Activated naive CD4-positive, alpha-beta T cell treated with Interleukin-2 at 50 U/mL for 16 hours (primary cell): ENCODE measurements at places on chromosomes 5 and 9.

GRCh38 chr5:6143523-6143922 is 234.8 kb downstream of the MED10 start:
- no peak for DNase-seq

DNA sequence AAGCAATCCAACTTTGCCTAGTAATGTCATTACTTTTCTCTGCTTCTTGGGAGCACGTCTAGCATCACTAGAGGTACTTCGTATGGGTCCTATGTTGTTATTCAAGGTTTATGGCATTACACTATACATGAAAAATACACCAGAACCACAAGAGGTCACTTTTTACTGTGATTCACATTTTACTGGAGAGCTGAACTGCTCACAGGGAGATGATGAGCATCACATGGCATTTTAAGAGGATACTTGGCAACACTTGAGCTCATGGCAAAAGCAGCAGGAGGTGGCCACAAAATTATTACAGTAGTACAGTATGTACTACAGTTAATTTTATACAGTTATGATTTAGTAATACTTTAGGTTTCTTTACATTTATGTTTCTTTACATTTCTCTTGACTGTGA is 223.4 kb downstream of the PARP8 start:
- DNase-seq, result no peak

DNA sequence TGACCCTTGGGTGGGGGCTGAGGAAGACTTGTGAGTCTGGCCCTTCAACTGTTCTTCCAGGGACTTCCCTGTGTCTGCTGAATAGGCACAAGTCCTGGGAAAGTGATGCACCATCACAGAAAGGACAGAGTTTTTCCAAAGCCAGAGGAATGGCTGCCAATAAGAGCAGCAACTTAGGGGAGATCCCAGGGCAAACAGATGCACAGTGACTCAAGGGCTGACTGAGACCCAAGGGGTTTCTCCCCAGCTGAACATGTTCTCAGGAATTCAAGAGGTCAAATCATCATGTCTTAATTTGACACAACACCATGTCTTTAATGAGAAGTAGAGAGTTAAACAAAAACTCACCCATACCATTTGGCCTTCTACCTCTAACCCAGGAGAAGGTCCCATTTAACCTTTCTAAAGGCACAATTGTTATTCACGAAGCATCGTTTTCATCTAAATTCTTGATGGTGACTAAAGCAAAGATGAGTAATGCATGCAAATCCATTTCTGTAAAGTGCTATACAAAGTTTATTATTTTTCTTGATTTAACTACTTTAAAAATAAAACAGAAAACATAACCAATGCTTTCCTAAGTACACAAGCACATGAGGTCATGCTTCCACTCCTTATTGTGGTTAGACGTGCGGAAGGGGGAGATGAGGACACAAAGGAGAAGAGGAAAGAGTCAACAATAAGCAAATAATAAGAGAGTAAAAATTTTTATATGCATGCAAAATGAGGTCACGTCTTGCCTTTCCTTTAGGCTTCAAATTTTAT is 324.1 kb downstream of the PLK2 start:
- no peak for DNase-seq

GRCh38 chr9:115495052-115495635 is 377.2 kb upstream of the TNC start:
- no peak for DNase-seq
